ENCODE measurements at places on chromosomes 13 and 19.

DNA sequence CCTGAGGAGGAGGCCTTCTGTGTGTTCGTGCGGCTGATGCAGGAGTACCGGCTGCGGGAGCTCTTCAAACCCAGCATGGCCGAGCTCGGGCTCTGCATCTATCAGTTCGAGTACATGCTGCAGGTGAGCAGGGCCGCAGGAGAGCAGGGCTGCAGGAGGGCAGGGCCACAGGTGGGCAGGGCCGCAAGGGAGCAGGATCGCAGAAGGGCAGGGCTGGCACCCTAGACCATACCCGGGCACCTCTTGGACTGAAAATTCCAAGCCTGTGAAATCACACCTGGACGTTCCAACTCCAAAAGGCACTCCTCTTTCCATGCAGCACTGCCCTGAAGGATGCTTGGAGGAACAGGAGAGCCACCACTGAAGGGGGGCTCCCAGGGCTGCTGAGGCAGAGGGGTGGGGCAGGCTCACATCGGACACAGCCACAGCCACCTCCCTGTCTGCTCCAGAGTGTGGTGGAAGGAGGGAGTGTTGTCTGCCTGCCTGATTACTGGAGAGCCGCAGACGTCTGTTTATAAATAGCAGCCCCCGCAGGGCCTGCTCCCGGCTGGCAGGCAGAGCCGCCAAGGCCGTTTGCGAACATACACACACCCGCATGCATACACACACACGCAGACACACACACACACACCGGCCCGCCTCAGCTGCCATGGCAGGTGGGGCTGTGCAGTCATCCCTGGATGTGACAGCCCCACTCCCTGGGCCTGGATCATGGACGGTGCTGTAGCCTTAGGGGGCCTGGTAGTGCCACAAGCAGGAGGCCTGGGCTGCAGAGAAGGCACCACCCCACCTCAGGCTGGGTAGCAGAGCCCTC lies 20.2 kb downstream of the EVI5L start:
- no peak for DNase-seq

- no peak for DNase-seq
Measured at GRCh38 chr13:72379581-72379980, 347.8 kb downstream of the MZT1 start.

GRCh38 chr13:99307247-99307646 lies at the start of gene GPR183:
GPR183 (minus strand) TSS chr13:99307399; CDS start chr13:99296145, 11,254 bp downstream.
- DNase-seq = no peak

- no peak for DNase-seq
Measured at GRCh38 chr13:20426766-20427448, 98.8 kb downstream of the CRYL1 start.

- no peak for DNase-seq
Measured at GRCh38 chr19:12864721-12865715, 16.2 kb downstream of the DNASE2 start.

DNA sequence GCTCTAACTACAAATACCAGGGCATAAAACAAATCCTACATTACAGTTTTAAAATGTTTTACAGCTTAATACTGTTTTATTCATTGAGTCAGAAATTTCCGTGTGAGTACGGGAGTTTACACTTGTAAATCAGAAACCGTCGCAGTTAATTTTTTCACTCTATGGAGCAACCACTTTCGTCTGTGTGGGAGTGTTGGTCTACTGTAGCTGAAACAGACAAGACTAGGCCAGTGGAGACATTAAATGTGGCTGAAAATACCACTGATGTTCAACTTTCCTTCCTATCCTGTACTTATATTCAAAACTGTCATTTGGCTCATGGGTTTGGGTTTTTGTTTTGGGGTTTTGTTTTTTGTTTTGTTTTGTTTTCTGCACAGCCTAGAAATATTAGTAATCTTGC lies 268.7 kb downstream of the DCT start:
- DNase-seq = no peak

DNA sequence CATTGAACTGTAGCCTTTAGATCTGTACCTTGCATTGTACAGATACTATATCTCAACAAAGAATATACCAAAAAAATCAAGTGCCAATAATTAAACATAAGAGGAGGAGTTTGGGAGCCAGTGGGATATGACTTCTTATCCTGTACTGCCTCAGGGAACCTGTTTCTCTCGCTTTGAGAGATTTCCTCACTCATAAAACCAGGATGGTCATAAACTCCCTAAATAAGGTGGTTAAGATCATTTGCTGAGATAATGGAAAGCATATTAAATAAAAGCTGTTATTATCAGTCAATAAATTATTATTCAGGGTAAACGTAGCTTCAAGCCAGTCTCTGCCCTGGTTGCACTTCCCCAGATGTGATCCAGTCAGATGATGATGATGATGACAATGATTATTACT lies 17.0 kb downstream of the OPA3 start:
- no peak for DNase-seq

DNA sequence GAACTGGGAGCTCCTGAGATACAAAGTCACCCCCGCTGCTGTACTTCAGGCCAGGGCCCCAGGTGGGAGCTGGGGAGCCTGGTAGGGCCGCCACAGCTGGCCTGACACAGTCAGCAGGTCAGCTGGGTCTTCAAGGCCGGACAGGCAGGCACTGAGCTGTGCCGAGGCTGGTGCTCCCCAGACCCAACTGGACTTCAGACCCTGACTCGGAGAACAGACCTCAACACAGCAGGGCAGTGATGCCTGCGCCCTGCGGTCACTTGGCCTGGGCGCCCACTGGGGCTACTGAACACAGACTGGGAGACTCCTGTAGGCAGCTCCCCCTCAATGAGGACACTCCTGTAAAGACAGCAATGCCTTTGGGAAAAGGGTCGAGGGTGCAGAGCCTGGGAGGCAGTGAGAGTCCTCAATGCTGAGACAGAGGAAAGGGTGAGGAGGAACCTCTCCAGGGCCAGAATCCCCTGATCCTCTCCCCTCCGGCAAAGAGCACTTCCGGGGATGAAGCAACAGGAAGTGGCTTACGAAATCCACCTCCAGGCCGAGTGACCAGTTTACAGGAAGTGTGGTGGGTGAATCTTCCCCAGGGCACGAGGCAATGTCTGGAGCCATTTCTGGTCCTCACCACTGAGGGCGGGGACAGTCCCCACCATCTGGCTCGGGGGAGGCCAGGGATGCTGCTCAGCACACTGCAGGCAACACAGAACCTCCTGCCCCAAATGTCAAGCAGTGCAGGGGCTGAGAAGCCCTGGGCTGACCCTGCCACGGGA lies 40.8 kb upstream of the ISYNA1 start:
- DNase-seq = no peak

DNA sequence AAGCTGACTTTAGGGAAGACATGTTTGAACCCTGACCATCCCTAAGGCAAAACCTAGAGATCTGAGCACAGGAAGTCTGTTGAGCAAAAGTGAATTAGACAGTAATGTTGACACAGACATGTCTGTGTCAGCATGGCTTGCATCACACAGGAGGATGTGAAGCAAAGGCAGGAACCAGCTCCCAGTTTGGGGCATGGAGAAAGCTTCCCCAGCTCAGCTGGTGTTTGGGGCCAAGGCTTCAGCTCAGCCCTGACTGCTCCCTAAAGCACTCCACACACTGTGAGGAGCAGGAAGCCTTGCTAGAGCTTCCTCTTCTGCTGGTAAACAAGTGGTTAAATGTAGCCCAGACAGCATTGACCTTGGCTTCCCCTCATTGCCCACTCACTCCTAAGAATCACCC lies 153.8 kb upstream of the UBL3 start:
- no peak for DNase-seq

DNA sequence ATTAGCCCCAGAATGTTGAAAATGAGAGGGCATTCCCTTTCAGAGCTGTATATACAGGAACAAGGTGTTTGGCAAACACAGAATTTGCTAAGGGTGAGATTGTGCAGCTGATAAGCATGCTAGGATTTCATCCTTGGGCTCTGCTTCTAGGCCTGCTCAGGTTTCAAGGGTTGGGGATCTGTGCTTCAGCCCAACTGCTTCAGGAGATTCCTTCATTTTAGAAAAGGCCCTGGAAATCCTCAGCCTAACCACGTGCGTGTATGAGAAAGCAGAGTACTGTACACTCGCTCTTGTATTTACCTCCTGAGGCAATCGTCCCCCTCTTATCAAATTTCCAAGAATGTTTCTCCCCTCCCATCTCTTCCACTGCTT lies 291.6 kb upstream of the ARGLU1 start:
- DNase-seq = peak; percentile 38

GRCh38 chr19:16417660-16418596 lies 53.8 kb downstream of the EPS15L1 start:
- no peak for DNase-seq

DNA sequence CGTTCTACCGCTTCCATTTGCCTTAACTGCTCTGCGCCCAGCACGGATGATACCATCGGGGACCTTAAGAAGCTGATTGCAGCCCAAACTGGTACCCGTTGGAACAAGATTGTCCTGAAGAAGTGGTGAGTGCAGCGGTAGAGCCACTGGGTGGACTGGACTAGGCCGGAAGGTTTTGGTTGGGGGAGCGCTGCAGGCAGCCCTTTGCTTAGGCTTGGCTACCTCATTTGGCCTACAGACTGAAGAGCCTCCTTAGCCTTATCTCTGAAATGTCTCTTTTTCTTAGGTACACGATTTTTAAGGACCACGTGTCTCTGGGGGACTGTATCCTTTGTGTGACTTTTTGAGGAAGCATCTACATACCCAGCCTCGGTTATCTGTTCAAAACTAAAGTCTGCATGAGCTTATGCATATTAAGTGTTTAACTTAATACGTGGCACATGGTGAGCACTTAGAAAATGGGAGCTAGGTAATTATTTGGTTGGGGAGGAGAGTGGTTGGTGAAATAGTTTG lies 889 bp downstream of the UBL5 start:
- DNase-seq = no peak

DNA sequence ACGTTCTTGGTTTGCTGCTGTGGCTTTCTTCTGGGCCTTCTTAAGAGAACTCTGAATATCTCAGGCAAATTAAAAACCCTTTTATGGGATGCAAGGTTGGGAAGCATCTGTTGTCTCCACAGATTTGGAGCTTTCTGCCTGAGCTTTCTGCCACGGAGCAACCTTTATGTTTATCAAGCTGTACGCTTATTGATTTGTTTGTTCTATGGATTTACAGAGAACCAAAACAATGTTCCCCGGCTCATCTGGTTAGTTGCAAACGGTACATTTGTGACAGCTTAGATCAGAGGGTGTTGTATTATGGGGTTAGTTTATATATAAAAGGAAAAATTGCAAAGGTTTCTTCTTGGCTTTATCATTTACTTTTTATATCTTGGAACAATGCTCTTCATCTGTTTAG lies 479.6 kb downstream of the DIAPH3 start:
- peak; percentile 53 for DNase-seq

DNA sequence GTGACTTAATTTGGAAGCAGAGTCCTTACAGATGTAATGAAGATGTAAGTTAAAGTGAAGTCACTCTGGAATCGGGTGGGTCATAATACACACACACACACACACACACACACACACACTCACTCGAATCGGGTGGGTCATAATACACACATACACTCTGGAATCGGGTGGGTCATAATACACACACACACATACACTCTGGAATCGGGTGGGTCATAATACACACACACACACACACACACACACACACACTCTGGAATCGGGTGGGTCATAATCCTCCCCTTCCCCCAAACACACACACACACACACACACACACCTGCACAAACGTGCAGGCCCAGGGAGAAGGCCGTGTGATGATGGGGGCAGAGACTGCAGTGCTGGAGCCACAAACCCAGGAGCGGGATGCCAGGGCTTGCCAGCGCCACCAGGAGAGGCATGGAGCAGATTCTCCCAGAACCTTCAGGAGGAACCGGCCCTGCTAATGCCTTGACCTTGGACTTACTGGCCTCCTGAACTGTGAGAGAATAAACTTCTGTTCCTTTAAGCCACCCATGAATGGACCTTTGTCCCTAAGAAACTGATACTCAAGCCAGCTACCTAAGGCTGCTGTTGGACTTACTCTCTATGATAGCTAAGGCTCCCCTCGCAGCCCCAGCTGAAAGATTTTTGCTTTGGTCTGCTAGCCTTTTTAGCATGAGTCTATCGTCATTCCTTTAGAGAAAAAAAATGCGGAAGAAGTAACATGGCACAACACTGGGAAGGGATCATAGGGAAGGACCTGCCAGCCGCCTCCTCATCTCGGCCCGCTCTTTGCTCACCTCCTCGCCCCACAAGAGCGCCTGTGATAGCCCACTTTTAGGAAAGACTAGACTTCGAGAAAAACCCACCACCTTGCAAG lies 136.2 kb upstream of the RNF113B start:
- DNase-seq = no peak

- no peak for DNase-seq
Measured at GRCh38 chr13:23769401-23769800, 119.8 kb downstream of the MIPEP start.

- DNase-seq = no peak
Measured at GRCh38 chr19:48386981-48387380, 4.4 kb downstream of the KDELR1 start.

DNA sequence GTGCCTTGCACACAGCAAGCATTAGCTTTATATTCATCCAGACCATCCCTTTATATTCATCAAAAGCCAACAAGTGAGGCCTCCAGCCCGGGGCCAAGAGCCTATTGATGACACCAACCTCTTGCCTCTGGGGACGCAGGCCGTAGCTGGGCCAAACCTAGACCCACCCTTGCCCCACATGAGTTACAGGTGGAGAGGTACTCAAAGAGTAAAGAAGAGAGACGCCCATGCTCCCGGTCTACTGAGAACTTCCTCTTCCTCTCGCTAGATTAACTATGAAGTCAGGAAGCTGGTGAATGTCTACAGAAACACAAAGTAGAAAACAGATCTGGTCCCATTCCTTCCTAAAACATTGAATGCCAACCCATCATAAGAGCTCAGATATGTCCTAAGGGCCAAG lies 3.8 kb upstream of the MLNR start:
- no peak for DNase-seq

- DNase-seq = no peak
Measured at GRCh38 chr19:604355-604754, 14.7 kb downstream of the HCN2 start.

DNA sequence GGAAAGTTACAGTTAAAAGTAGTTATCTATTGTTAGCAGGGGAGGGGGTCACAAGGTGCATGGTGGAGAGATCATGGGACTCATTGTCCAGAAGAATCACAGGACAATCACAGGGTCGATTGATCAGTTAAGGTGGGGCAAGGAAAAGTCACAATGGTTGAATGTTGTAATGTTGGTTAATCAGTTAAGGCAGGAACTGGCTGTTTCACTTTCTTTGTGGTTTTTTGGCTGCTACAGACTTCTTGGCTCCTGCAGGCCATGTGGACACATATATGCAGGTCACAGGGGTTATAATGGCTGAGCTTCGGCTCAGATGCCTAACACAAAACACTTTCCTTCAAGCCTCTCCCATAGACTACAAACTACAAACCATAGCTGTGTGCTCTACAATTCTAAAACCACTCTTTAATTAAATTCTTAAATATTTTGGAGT lies 6.9 kb upstream of the ZNF431 start:
- DNase-seq = no peak
